COR-L47 (cell line): ENCODE measurements at places on chromosomes 4 and X.

GRCh38 chrX:20007962-20008622, 17.2 kb upstream of the BCLAF3 start:
- no peak for DNase-seq

DNA sequence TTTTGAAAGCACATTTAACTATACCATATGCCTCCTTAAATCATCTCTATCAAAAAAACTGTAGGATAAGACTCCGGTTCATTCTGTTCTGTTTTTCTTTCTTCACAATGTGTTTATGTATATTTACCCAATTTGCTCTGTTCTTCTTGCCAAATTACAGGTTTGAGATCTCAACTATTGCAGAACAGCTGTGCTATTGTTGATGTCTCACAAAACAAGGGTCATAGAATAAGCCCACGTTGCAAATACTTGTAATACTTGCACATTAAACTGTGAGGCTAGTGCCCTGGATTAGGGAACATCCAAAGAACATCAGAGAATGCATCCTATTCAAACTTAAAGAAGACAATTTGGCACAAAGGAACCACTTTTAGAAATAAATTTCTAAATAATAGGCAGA, 45.4 kb downstream of the ANTXR2 start:
- no peak for DNase-seq

GRCh38 chr4:124435274-124435950, 277.1 kb downstream of the ANKRD50 start:
- DNase-seq: no peak

DNA sequence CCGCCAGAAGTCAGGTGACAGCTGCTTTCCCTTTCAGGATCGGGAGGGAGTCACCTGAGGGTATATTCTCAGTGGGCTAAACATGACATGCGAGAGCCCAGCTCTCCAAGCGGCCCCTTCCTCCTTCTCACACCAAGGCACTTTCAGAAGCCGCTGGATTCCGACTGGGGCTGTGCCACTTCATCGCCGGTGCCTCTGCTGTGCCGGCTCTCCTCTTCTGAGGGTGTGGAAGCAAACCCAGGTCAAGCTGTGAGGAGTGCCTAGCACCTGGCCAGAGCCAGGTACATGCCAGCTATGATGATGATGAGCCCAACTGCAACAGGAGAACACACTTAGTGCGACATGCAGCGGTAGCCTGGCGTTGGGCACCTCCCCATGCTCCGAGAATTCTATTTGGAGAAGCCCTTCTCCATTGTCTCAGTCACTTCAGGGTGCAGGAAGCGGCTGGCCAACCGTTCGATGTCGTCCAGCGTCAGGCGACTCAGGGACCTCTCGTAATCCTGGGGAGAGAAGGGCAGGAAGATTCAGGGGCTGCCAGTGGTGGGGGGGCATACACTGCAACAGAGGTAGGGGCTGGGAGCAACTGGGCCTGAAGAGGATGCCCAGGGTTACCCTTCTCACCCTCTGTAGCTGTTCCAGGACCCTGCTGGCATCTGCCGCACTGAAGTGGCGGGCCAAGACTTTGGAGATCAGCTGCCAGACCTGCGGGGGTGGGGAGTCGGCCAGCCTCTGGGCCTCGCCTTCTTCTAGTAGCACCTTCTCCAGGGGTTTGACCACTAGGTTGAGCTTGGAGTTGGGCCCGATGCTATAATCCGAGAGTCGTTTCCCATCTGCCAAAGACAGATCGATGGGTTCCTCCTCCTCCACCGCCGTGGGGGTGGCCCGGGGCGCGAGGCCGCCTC, 1.0 kb downstream of the UBL4A start:
- DNase-seq: no peak

- no peak for DNase-seq
These were observed 366.7 kb upstream of the FAT1 start for GRCh38 chr4:187090401-187090800.

GRCh38 chr4:185137233-185137925, 5.7 kb upstream of the SLC25A4 start:
- DNase-seq: no peak

- DNase-seq: no peak
These were observed 36.2 kb downstream of the FAM241A start for GRCh38 chr4:112181358-112182000.
